ENCODE measurements at places on chromosomes 7 and 10. TPM values are rescaled to one million over a fixed set of nuclear protein-coding genes. Genes with fewer than 3 reads are reported as not detected.

PTF1A gene
- not detected for total RNA-seq

SLC18A3 gene
- not detected for total RNA-seq

POLR2J3 gene
- total RNA-seq = 27.5 TPM

ELOVL3 gene
- total RNA-seq = not detected

ADRB1 gene
- 0.19 TPM for total RNA-seq

GRCh38 chr10:121751191-121751760 lies 153.0 kb upstream of the FGFR2 start:
- H3K36me3 ChIP-seq = no peaks in the 10 kb centered on the region
- no peak overlapping the region for H3K4me3 ChIP-seq
- H3K27ac ChIP-seq = no peak overlapping the region
- no peaks in the 10 kb centered on the region for H3K4me1 ChIP-seq
- no peak for DNase-seq
- no peaks in the 10 kb centered on the region for H3K27me3 ChIP-seq

- H3K27me3 ChIP-seq = no peaks in the 10 kb centered on the region
- no peaks in the 10 kb centered on the region for H3K4me1 ChIP-seq
- no peak overlapping the region for H3K27ac ChIP-seq
- no peak overlapping the region for H3K4me3 ChIP-seq
Measured at GRCh38 chr10:78319841-78320240, 286.2 kb downstream of the RPS24 start.

DNA sequence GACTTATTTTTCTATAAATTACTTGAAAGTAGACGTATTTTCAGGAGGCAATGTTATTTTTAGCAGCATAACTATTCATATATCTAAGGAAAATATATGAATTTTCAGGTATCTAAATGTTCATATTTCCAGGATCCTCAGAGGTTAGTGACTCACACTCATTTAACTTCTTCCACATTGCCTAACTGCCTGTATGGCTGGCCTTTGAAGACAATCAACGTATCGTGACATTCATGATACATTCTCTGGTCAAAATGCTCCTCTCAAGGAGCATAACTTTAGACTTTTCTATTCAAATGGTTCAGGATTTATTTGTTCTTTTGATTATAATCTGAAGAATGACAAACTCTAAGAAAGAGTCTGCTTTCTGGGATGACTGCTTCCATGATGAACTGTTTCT lies 89.3 kb downstream of the SEMA3C start:
- no peak overlapping the region for H3K4me3 ChIP-seq
- H3K27me3 ChIP-seq = no peaks in the 10 kb centered on the region
- no peak for DNase-seq
- no peak overlapping the region for H3K27ac ChIP-seq
- no peaks in the 10 kb centered on the region for H3K4me1 ChIP-seq
- no peaks in the 10 kb centered on the region for H3K36me3 ChIP-seq

DNA sequence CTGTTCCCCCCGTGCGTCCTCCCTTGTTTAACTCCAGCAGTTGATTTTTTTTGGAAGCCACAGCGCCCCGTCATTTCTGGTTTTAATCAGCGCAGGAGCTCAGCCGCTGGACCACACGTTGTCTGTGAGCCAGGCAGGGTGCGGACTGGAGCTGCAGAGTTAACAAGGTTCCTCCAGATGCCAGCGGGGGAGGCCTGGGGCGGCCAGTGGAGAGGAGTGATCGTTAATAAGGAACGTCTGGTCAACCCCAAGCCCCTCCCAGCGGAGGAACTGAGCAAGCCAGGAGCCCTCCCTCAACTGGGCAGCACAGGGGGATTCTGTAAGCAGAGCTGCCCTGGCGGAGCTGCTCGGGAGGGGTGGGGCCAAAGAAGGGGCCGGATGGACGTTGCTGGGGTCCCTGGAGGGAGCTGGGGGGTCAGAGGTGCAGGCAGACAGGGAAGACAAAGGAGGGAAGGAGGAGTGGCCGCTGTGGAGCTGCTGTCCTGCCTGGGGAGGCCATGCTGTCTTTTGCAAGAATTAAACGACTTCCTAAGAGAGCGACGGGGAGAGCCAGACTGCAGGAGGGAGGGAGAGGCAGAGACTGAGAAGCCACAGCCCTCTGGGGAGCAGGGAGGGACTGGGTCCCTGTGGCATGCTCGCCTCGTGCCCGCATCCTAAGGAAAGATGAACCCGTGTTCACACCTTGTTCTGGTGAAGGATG lies 537.1 kb upstream of the FOXK1 start:
- no peak overlapping the region for H3K4me3 ChIP-seq
- H3K4me1 ChIP-seq = no peaks in the 10 kb centered on the region
- H3K27ac ChIP-seq = no peak overlapping the region
- peaks cover 1% of the 10 kb centered on the region for H3K36me3 ChIP-seq
- no peaks in the 10 kb centered on the region for H3K27me3 ChIP-seq

- no peaks in the 10 kb centered on the region for H3K36me3 ChIP-seq
- no peak overlapping the region for H3K4me3 ChIP-seq
- no peak for DNase-seq
- no peaks in the 10 kb centered on the region for H3K4me1 ChIP-seq
- no peak overlapping the region for H3K27ac ChIP-seq
- H3K27me3 ChIP-seq = peaks cover 1% of the 10 kb centered on the region
Measured at GRCh38 chr10:114181971-114182370, 2.8 kb downstream of the TDRD1 start.

DNA sequence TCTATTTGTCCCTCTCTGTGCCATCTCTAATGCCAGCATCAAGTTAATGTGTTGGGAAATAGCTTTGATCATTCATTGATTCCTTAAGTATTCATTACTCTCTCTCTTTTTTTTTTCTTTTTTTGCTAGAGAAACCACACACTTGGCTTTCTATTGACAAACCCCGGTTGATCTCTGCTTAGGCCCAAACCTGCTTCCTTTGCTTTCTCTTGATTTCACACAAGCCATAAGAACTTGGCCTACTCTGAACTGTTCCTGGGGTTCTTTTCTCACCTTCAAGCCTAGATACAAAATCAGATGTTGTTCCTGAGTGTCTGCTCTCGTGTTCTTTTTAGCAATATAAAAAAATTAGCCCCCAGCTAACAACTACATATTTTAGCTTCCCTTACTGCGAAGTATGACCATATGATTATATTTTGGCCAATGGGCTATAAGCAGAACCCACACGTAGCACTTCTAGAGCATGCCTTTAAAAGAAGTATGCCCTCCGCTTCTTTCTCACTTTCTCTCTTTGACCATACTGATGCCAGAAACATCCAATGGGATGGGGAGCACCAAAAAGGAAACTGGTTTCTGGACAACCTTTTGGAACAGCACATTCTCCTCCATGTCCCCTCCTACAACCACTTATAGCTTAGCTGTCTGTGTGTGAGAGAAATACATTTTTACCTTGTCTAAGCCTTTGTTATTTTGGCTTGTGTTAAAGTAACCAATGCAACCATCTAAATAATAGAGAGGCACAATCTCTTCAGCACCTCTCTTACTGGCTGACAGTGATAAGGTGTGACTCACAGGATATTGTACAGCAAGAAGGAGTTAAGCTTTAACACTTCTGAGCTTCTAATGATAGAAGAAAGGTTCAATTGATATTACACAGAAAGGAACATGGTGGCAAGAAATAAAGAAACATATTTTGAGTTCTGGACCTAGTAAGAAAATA lies 96.6 kb upstream of the LRRN3 start:
- no peak overlapping the region for H3K4me3 ChIP-seq
- no peak overlapping the region for H3K27ac ChIP-seq
- DNase-seq = no peak
- no peaks in the 10 kb centered on the region for H3K4me1 ChIP-seq
- no peaks in the 10 kb centered on the region for H3K36me3 ChIP-seq
- H3K27me3 ChIP-seq = no peaks in the 10 kb centered on the region

- DNase-seq = no peak
- H3K4me3 ChIP-seq = no peak overlapping the region
- H3K36me3 ChIP-seq = no peaks in the 10 kb centered on the region
- H3K27ac ChIP-seq = no peak overlapping the region
- no peaks in the 10 kb centered on the region for H3K27me3 ChIP-seq
- H3K4me1 ChIP-seq = no peaks in the 10 kb centered on the region
Measured at GRCh38 chr7:136523571-136523970, 344.9 kb upstream of the CHRM2 start.

DNA sequence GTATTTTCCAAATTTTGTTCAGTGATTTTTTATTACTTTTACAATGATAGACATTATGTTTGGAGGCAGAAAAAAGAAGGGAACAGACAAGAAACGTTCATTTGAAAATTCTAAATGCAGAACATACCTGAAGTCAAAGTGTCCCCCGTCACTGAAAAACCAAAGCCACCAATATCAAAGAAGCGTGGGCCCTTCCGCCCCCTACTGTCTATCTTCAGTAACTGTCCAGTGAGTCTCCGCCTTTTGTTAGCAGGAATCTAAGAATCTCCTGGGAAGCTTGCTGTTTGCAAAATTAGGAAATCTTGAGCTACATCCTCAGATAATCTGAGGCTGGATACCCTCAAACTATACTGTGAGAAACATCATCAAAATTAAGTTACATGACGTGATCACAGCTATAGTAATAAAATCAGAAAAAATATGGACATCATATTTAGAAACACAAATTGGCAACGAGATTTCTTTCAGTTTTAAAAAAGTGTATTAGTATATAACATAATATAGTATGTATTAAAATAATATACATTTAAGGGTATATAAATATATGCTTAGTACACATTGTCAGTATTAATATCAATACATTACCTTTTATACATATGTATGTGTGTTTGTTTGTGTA lies 169.3 kb upstream of the AKR1E2 start:
- no peaks in the 10 kb centered on the region for H3K36me3 ChIP-seq
- H3K27me3 ChIP-seq = no peaks in the 10 kb centered on the region
- no peak overlapping the region for H3K27ac ChIP-seq
- no peak for DNase-seq
- H3K4me3 ChIP-seq = no peak overlapping the region

DNA sequence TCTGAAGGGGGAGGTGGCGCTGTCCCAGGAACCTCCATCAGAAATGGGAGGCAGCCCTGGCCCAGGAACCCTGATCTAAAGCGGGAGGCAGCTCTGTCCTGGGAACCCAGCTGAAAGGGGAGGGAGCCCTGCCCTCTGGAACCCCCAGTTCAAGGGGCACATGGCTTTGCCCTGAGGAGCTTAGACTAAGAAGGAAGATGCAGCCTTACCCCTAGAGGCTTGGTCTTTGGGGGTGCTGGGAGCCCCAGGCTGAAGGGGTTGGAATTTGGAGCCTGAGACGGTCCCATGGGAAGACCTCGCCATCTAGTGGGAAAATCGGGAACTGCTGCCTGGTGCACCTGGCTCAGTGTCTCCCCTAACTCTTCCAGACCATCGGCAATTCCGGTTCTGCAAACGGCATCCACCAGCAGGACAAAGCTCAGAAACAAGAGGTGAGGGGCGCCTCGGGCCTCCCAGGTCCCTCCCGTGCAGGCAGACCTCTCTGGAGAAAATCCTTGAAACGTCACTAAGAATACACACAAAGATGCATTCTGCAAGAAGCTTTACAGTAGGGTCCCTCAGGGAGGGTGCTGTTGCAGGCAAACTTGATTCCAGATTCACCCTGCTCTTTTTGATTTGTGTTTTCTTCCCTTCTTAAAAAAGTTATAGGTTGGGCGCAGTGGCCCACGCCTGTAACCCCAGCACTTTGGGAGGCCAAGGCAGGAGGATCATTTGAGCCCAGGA lies 52.4 kb upstream of the GTF2IRD1 start:
- DNase-seq = peak; percentile 89

DNA sequence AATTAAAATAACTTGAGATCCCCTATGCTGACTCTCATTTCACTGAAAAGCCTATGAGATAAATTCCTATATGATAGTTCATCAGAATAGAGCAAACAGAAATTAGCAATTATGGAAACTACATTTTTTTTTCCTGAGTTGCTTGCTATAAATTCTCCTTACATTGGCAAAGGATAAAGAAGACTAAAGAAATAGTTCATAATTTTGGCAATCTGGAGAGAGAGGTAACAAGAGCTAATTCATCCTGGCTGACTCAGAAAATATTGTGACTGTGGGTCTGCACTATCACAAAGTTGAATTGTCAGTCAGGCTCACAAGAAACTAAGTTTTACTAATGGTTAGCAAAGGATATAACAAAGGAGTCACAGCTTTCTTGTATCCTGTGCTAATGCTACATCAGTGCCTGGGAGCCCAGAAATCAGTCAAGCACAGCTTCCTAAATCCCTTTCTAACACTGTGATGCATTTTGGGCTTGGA lies 483.0 kb downstream of the MAGI2 start:
- H3K27ac ChIP-seq = no peak overlapping the region
- no peaks in the 10 kb centered on the region for H3K4me1 ChIP-seq
- no peaks in the 10 kb centered on the region for H3K36me3 ChIP-seq
- no peak overlapping the region for H3K4me3 ChIP-seq

DNA sequence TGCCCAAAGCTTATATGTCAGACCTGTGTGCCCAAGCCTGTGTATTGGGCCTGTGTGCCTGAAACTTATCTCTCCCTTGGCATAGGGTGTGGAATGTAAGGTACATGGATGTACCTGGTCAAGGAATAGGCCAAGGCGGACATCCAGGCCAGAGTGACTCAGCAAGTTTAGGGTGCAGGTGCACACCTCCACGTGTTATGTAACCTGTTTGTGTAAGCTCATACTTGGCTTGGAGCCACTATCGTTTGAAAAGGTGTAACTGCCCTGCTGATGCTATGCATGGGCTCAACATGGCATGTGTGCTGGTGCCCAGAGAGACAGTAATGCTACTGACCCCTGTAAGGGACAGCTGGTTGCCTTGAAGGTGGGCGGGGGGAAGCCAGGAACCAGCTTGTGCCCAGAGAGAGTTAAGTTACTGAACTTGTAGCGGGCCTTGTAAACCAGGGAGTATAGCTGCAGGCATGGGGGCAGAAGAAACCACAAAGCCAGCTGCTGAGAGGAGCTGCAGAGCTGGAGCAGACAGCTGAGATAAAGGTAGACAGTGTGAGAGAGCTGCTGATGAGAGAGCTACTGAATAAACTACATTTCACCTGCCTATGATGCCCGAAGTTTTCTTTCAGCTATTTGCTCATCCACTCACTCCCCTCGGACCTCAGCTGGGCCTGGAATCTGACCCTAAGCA lies 656.4 kb upstream of the ZWINT start:
- no peaks in the 10 kb centered on the region for H3K36me3 ChIP-seq
- no peaks in the 10 kb centered on the region for H3K4me1 ChIP-seq
- DNase-seq = no peak
- no peaks in the 10 kb centered on the region for H3K27me3 ChIP-seq
- no peak overlapping the region for H3K4me3 ChIP-seq
- no peak overlapping the region for H3K27ac ChIP-seq

- no peak overlapping the region for H3K4me3 ChIP-seq
- DNase-seq = peak; percentile 94
- no peaks in the 10 kb centered on the region for H3K27me3 ChIP-seq
Measured at GRCh38 chr7:1123715-1124114, 35.8 kb downstream of the GPER1 start.

DNA sequence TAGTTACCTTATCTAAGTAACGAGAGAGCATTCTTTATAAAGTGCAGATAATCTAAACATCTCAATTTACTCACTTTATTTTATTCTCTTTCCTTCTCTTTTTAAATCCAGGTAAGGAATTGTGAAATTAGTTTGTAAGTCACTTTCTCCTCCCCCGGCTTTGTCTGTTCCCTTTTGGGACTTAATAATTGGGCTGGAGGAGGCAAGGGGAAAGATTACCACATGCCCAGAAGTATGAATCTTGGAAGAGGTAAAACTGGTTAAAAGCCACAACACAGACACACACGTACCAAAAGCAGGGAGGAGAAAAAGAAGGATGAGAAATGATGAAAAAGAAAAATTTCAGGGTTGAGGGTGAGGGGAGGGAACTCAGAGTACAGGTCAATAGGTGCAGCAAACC lies 63.3 kb upstream of the LRRC17 start:
- no peaks in the 10 kb centered on the region for H3K36me3 ChIP-seq
- DNase-seq = no peak
- no peak overlapping the region for H3K27ac ChIP-seq
- H3K27me3 ChIP-seq = no peaks in the 10 kb centered on the region

GRCh38 chr7:66380272-66380888 lies 175.2 kb downstream of the TPST1 start:
- H3K27ac ChIP-seq = no peak overlapping the region
- no peaks in the 10 kb centered on the region for H3K27me3 ChIP-seq
- H3K4me1 ChIP-seq = no peaks in the 10 kb centered on the region
- DNase-seq = no peak
- no peak overlapping the region for H3K4me3 ChIP-seq
